ENCODE measurements at places on chromosomes 12 and 14.

DNA sequence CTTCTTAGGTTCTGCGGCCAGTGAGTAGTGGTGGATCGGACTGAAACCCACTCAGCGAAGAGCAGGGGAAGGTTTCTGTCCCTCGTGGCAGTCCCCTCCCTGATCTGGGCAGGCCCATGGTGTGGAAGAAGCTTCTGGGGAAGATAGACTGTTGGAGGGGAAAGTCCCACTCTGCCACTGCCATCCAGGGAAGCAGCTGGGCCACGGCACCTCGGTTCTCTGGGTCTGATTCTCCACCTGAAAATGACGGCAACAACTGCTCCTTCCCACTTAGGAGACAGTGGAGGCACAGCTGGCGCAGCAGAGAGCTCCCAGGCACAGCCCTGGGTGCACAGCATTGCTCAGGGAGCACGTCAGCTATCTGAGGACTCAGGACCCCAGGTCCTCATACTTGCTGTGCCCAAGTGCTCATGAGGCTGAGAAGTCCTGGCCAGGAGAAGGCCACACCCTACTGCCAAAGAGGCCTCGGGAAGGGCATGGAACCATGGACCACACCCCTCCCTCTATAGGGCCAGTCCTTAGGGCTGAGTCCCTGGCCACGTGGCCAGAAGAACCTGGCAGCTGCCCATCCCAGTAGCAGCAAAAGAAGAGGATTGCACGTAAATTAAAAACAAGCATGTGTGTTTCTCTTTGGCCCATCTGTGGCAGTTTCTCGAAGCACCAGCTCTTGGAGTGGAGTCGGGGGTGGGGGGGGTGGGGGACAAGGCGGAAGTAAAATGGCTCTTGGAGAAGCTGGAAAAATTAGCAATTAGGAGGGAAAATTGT, 85.3 kb upstream of the BCL11B start:
- no peak for DNase-seq

DNA sequence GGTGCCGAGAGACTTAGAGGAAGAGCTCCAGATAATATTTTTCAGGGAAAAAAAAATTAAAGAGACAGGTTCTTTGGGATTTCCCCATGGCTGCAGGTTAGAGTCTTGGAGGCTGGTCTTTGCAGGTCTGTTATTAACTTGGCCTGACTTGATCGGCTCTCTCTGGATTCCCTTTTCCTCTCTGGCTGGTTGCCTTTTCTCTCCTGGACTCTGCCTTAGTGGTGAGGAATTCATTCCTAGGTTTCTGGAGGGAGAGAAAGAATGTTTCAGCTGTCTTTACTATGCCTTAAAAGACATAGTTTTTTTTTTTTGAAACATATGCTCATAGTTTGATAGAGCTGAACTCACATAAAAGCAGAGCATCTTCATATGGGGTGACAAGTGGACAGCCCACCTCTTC, 336.3 kb downstream of the BMP4 start:
- DNase-seq, result no peak

GRCh38 chr12:41981013-41981412, 163.7 kb downstream of the GXYLT1 start:
- DNase-seq, result no peak

DNA sequence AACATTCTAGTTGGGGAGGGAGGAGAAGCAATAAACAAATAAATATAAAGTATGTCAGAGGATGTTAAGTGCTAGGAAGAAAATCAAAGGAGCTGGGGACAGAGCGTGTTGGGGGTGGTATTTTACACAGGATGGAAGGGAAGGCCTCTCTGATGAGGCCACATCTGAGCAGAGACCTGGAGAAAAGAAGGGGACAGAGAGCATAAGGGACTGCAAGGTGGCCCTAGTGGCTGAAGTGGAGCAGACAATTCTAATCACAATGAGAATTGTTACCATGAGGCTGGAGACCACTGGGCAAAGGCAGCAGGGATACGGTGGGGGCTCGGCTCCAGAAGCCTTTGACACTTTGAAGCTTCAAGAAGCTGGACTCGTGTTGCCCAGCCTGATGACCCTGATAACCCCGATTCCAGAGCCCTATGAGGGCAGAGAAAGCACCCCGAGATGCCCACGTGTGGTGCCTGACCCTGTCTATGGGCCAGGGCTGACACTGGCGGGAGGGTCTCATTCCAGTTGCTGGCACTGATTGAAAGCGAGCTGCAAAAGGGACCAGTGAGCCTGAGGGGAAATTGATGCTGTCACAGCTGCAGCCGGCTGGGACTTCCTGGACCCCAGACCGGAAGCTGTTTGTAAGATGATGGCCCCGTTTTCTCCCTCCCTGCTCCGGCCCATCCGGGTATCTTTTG, 169.1 kb downstream of the RBM19 start:
- no peak for DNase-seq

DNA sequence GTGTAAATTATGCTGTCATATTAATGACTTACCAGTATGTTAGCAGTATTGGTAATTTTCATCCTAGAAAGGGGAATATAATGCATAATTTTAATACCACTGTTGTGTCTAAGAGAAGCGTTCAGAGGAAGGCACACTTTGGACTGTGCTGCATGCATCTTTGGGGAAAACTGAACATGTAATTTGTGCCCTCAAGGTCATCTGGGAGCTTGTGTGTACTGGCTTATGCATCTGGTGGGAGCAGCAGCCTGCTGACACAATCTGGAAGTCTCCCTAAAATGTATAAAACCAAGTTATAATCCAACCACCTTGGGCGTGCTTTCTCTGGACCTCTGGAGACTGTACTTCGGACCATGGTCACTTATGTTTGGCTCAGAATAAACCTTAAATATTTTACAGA, 14.1 kb downstream of the FGD4 start:
- DNase-seq, result no peak
